NCI-H1694 treated with DMSO at 0.1 percent for 48 hours (cell line): ENCODE measurements at places on chromosomes 12 and 14.

DNA sequence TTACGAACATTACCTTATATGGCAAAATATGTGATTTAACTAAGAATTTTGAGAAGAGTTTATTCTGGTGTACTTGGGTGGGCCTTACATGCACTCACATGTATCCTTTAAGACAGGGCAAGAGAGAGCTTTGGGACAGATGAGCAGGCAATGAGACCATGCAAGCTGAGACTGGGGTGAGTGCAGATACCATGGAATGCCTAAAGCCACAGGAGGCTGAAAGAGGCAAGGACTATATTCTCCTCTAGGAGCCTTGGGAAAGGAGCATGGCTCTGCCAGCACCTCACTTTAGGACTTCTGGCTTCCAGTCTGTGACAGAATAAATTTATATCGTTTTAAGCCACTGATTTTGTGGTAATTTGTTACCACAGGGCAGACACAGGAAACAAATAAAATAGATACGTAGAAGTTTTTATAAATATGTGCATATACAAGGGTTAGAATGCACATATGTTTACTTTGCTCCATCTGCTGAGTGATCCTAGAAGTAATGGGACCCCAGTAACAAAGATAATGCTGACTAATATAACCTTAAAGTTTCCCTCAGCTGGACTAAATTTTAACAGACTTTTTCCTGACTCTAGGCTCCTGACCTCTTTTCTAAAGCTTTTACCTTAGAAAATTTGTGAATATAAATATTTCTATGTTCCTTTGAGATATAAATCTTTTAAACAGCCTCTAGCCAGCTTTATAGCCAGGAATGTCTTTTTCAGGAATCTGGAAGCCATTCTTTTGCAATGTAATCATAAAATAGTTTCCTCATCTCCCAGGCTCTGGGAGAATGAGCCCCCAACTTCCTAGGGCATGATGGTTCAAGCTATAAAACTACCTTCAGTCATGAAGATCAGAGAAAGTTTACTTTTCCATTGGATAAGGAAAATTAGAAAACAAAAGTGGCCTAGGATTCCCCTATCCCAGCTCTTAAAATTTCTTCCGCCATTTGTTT is 216.8 kb downstream of the PPFIA2 start:
- DNase-seq: no peak

DNA sequence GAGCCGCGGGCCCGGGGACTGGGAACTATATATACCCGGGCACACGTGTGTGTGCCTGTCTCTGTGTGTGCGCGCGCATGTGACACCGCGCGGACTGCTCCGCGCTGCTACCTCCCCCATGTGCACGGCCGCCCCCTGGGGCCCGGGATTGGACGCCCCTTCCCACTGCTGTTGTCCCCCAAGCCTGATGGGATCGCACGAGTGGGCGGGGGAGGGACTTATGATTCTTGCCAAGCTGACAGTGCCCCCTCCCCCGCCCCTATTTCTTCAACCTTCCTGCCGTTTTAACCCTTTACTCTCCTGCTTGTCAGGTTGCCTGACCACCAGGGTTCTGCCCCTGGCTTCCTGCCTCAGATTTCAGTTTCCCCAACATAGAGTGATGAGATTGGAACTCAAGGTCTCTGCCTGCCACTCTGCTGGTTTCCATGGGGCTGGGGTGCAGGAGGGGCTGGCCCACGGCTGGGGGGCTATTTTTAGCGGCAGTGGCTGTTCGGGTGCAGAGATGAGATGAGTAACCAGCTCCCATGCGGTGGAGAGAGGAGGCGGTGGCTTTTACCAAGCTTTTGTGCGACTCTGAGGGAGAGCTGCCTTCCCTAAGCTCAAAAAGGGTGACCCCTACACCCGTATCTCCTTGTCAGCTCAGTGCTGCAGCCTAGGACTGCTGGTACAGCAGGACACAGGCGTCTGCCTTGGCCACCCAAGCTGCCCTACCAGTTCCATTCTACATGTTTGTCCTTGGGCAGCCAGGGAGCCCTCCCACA is at the start of gene DDN:
Gene DDN, minus strand, starts transcription at position 5 of the 761 bp plus-strand sequence. CDS start 88 bp downstream, outside the sequence.
- peak; percentile 64 for DNase-seq

DNA sequence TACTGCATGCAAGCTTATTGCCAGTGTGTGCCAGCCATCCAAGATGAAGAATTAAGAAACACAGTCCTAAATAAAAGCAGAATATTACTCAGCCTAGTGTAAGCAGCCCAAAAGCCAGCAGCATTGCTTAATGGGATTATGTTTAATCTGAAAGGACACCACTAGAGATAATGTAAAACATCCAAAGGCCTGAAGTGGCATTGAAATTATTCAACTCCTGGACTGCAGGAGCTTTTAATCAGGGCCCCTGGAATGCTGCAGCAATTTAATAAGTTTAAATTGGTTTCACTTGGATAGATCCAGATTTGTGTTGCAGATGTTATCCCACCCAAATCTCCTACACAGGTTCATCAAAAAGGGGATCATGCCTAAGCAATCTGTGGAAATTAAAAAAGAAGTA is 193.0 kb downstream of the C12orf50 start:
- DNase-seq: no peak

DNA sequence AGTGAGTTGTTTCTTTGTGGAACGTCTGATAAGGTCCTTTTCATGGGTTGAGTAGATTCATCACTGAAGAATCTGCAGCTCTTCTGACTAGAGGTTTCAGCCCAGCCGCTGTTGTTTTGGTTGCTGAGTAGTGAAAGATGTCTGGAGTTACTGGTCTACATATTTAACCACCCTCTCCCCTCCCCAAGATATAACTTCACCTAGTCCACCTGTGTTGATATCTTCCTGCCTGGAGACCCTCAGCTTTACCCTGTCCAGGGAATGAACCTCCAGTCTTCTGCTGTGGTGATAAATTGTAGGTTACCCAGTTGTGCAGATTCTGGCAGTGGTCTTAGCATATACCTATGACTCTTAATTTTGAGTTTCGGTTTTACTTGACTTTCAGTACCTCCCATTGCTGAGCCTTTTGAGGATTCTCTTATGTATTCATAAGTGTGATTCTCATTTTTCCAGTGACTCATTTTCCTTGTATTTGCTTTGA is 62.9 kb downstream of the CCDC91 start:
- DNase-seq: no peak

DNA sequence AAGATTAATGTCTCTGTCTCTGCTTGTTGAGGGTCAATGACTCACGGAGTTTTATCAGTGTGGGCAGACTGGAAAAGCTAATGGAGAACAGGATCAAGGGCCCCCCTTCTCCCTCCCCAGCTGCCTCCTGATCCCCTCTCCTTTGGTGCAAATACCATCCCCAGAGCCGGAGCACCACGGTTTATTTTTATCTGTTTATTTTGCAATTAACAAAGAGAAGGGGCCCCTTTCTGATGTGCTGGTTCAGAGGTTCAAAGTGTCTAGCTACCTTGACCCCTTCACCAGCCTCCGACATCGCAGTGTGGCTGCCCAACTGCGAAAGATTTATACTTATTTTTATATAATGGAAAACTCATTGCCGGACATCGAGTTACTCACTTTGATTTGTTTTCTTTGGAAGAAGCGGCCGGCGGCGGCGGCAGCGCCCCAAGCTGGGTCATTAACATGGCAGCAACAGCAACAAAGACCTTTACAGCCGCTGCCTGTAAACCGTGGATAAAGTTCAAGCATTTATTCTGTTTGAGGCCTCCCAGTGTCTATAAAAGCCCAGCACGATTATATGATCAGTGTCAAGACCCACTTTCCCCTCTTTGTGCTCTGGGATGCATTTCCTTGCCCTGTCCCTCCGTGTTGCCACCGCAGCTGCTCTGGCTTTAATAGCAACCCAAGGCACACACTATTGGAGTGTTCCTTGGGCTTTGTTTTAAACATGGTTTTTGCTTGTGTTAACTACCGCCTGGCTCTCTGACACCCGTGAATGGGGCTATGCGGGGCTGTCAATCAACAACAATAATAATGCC is 47.4 kb upstream of the PARP11 start:
- DNase-seq: no peak

- no peak for DNase-seq
These were observed 108.5 kb upstream of the TMEM260 start for GRCh38 chr14:56471056-56471455.

DNA sequence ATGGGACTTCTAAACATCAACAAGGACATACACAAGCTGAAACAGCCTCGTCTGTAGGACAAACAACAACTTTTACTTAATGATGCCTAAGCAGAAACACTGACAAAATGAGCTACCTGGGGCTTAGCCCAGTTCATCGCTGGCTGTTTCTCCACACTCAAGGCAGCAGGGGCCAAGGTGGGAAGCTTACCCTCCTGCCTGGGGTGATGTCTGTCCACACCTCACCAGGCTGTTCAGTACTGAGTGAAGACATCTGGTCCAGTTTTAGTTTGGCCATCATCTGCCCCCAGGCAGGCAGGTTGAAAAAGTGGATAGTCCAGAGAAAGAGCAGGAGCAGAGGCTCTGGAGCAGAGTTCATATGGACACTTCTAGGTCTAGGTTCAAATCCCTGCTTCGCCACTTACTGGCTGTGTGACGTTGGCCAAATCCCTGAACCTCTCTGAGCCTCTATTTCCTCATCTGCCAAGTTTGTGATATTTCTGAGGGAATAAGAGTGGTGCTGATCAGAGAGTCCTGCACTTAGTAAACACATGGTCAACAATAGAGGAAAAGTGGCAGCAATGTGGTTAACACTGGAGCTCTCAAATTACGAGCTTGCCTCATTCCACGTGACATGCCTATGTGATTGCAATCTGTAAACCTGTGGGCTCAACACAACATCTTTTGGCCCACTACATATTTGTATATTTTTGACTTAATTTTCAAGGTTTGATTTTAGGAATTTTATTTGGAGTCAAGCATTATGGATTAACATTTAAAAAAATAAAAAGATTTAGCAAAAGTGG is 720.1 kb upstream of the TMEM132C start:
- DNase-seq: no peak

DNA sequence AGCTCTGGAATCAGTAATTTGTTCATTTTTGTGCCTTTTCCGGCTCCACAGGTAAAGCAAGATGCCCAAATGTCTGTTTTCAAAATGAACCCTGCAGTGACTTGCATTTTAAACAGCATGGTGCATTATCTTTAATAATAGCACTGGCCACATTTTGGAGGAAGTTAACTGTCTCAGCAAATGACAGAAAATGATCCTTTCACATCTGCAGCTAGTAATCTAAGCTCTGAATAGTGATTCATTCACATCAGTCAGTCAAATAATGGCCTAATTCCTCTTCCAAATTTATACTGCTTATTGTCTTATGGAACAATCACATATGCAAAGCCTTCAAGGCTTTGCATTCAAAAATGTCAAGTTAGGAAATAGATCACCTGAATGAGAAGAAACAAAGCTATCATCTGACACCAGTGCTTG is 75.6 kb downstream of the PPM1H start:
- DNase-seq: no peak

DNA sequence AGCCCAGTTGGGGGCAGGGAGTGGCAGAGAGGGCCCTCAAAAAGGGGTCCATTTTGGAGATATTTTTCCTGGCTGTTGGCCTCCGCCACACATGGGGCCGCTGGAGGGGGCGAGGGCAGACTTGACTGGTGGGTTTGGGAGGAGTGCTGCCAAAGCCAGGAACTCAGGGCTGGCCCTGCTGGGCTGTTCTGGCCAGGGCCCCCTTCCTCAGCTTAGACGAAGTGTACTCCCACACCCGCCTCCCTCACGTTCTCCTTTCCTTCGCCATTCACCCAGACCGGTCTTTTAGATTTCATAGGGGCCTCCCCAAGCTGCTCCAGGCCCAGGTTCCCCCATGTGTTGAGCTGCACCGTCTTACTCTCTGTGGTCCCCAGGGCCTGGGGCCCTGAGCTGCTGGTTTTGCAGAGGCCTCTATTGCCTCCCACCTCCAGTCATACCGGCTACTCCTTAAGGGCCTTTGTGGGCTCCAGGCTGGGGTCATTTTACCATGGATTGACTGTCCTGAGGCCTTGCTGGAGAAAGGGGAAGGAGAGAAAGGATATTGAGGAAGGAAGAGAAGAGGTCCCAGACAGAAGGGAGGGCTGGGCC is 1.3 kb downstream of the KRT7 start:
- no peak for DNase-seq

GRCh38 chr12:113072136-113072535 is 15.6 kb downstream of the DTX1 start:
- DNase-seq: no peak
